ENCODE measurements at places on chromosomes 13 and 19.

- DNase-seq, result no peak
Observed at GRCh38 chr13:75417012-75417384, 65.0 kb downstream of the TBC1D4 start.

DNA sequence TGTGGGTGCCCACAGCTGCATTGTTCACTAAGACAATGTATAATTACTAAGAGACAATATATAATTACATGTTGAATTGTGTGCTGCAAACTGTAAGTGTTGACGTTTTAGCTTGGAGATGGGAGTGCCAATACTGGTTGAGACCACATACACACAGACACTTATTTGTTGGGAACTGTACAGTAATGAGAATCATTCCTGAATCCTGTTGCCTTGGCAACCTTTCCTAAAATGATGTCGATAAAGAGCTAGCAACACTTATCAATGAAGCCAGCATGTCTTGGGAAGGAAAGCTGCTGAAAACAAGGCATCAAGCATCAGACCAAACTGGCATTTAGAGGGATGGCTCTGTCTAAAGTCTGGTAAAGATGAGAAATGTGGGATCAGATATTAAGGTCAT is 51.3 kb downstream of the PCDH8 start:
- DNase-seq, result no peak

DNA sequence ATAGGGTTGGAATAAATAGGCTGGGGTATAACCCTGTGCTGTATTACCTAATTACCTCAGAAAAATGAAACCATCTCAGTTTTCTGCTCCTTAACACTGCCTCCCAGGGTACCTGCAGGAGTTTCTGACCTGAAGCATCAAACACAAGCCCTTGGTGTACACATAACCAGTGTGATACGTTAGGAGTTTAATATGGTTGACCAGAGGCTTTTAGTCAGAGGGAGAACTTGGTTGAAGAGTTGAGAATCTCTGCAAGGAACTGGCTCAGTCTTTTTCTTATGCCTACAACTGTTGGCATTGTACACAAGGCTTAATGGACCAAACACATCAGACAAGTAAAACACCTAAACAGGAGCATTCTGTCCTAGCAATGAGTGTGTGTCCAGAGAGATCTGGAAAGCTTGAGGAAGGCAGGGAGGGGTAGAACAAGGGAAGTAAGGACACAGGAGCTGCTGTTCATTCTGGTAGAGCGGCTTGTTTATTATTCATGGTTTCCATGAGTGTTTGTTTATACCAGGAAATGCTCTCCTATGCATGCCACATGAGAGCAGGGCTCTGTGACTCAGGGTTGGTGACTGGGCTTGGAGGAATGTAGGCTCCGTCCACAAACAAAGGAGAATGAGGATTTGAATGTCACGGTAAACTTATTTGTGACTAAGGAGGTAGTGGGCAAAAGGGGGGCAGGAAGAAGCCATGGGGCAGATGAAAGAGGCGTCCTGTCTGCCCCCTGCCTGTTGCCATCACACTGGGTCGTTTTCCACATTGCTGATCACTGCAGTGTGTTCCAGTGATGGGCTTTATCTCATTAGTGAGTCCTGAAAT is 11.9 kb upstream of the SPATA13 start:
- DNase-seq, result peak; percentile 89

DNA sequence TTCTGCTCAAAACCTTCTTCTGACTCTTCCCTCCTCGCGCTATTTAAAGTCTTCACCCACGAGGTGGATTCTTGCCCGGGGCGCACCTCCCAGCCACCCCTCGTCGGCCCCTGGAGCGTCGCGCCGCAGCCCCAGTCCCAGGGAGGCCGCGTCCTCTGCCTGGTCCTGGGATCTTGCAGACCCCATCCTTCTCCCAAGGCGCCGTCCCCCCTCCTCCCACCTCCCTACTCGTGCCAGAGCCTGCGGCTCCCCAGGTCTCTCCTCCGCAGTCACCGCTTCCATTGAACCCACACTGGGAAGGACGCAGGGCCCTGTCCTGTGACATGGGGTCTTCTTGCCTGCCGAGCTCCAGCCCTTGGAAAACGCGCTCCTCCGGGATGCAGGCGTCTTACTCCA is 486 bp downstream of the ZNF808 start:
- DNase-seq, result no peak

DNA sequence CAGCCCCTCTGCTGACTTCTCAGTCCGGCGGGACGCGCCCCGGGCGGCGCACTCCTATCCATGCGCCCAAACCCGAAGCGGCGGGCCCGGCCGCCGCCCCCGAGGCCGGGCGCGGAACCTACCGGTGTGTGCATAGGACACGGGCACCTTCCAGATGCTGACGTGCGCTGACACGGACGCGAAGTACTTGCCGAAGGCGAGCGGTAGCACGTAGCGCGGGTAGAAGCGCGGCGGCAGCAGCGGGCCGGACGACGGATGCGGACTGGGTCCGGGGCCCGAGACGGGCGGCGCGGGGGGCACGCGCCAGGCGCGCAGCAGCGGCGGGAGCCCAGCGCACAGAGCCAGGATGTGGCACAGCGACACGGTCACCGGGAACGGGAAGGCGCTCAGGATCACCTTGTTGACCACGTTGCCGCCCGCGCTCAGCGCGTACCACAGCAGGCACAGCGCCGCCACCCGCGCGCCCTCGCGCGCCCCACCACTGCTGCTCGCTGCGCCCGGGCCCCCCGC is 338 bp downstream of the SLC35E1 start:
- no peak for DNase-seq

All from pulmonary artery endothelial cell (primary cell).